Stimulated activated CD8-positive, alpha-beta memory T cell treated with anti-CD3 and anti-CD28 coated beads, Interleukin-15, amount 100 ng/mL, for 4 hours (primary cell): ENCODE measurements at places on chromosomes 13 and 19.
A peak's percentile ranks its signal among the peaks of the same experiment; 100 is the strongest.

DNA sequence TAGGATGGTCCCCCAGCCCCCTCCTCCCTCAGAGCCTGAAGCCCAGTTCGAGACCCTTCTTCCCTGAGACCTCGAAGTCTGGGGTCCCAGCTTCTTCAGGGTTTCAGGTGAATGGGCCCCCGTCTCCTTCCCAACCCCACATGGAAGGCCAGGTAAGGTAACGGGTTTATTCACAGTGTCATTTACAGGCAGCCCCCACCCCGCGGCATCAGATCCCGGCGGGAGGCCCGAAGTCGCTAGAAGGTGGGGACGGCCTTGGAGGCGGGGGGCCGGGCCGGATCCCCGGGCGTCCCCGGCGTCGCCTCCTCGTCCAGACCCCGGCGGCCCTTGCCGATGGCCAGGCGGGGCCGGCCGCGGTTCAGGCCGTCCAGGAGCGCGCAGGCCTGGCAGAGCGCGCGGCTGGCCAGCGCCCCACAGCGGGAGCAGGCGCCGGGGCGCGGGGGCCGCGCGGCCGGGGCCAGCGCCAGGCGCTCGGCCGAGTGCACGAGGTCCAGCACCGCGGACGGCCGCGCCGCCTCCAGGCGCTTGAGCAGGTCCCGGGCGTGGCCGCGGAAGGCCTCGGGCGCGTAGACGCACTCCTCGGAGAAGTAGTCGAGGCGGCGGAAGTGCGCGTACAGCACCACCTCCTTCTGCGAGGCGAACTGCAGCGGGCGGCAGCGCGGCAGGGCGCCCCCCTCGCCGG, 9.7 kb downstream of the CTU1 start:
- no peak for DNase-seq

DNA sequence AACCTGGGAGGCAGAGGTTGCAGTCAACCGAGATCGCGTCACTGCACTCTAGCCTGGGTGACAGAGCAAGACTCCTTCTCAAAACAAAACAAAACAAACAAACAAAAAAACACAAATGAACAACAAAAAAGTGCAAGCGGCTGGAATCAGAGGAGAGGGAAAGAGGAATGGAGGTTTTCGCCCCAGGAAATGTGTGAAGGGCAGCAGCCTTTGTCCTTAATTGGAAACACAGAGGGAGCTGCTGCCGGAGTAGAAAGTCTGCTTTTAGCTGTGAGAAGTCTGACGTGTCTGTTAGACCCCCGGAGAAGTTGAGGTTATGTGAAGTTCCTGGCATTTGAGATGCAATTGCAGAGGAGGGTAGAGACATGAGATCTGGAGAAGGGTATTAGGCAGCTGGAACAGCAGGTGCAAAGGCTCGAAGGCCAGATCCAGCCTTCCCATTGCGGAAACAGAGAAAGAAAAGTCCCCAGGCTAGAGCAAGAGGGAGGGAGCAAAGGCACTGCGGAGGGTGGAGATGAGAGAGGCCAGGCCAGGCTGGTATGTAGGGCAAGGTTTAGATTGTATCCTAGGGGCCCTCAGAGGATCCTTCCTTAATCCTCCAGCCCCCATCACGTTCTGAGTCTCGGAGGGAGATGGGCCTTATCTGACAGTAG, 473 bp downstream of the TMIGD2 start:
- DNase-seq = no peak

- no peak for DNase-seq
These were observed 9.3 kb upstream of the SYT5 start for GRCh38 chr19:55189403-55189835.

DNA sequence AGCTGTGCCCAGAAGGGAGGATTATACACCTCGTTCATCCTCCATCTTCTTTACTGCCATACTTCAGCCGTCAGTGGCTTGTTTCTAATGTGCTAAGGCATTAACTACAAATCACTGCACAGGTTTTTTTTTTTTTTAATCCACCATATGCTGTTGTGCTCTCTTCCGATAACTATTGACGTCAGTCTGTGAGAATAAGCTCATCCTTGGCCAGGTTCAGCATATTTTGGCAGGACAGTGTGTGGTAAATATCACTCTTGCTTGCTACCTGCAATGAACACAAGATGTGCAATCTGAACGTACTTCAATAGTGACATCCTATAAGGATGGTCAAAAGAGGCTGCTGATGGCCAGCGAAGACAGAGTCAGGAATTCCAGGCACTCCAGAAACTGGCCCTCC, 2030.7 kb upstream of the PCDH20 start:
- no peak for DNase-seq

DNA sequence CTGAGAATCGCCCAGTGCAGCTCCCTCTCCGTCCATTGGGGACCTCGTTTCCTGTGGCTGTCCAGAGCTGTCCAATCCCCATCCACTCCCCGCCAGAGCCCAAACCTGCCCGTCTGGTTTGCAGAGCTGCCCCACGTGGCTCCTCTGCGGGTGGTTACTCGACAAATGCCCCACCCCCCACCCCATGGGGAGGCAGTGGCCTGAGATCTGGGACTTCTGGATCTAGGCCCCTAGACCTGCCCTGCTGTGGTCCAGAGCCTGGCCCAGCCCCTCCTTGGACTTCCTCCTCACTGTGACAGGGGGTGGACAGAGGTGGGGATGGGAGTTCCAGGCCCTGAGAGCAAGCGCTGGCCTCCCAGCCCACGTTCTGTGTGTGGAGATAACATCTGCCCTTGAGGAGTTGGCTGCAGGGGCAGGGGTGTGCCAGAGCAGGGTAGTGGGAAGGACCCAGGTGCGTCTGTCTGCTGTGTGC, 29.1 kb downstream of the PAK4 start:
- DNase-seq = no peak

GRCh38 chr19:50358483-50359327, 6.7 kb downstream of the NAPSA start:
- peak; percentile 59 for DNase-seq

- no peak for DNase-seq
These were observed 7.9 kb upstream of the FCGBP start for GRCh38 chr19:39942366-39942730.

DNA sequence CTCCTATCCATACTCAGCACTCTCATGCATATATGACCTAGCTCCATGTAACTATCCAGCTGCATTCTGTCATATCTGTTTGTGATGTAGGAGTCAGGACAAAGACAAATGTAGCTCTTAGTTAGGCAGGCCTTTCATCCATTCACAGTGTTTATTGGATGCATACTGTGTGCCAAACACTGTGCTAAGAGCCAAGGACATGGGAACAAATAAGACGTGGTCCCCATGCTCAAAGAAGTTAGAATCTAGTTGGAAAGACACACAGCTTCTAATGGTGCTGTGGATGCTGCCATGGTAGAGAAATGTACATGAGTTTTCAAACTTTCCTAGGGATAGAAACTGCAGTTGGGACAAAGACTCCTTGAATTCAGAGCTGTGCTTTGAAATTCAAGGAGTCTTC, 31.7 kb upstream of the IL17D start:
- DNase-seq = no peak

- DNase-seq = no peak
These were observed 1242.2 kb upstream of the MIR17HG start for GRCh38 chr13:90105276-90105675.

DNA sequence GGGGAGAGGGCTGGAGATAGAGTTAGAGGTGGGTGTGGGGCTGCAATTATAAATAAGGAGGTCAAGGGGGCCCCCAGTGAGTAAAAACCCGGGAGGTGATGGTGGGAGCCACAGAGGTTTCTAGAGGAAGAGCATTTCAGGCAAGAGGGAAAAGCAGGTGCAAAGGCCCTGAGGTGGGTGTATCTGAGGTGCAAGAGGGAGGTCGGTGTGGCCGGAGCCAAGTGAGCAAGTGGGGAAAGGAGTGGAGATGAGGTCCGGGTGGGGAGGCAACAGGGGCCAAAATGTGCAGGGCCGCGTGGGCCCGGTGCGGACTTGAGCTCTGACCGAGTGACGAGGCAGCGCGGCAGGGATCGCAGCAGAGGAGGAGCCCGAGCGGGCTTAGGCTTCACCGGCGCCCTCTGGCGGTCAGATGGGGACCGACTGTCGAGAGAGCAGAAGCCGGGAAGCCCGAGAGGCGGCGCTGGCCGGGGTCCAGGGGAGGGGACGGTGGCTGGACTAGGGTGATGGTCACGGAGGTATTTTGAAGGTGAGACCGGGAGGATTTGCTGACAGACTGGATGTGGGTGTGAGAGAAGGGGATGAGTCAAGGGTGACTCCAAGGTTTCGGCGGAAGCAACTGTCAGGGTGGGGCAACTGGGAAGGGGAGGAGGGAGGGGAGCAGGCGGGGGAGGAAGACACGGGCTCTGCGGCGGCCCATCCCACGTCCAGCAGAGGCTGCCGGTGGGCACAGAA, 17.7 kb upstream of the SPACA4 start:
- peak; percentile 55 for DNase-seq

GRCh38 chr13:44160591-44161191, 212.9 kb upstream of the SERP2 start:
- DNase-seq = no peak
